ENCODE measurements at places on chromosomes 3 and 15. TPM values are rescaled to one million over a fixed set of nuclear protein-coding genes. Genes with fewer than 3 reads are reported as not detected.

DNA sequence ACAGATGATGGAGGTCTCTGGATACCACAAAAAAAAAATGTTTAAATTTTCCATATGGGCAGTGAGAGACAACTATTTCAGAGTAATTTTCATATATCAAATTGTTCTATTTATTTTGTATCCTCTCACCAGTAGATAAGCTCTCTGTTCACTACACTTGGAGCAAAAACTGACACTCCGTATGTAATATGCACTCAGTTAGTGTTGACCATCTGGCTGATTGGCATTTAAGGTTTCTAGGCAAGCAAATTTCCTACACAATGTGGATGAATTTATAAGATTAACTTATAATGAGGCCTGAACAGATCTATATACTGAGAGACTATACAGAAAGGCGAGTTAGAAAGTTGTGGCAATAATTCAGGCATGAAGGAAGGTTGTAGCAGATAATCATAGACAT is 836.5 kb upstream of the SEMA6D start:
- DNase-seq = no peak

- no peak for DNase-seq
These were observed 158.7 kb downstream of the APBA2 start for GRCh38 chr15:29044503-29044901.

DNA sequence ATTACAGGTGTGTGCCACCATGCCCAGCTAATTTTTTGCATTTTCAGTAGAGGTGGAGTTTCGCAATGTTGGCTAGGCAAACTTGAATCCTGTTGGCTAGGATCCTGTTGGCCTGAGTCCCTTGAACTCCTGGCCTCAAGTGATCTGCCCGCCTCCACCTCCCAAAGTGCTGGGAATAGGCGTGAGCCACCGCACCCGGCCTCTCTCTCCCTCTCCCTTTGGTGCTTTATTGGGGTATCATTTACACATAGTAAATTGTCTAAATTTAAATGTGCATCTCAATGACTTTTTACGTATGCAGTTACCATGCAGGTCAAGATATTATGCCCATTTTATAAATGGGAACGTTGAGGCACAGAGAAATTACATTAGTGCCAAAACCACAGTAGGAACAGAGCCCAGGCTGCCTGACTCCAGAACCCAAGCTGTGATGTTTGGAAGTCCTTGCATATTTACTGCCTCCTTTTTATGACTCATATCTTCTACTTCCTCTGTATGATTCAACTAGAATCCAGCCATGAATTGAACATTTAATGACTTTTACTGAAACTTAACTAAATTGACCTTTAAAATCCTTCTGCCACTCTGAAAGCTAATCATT is 34.0 kb upstream of the RPP14 start:
- DNase-seq = peak; percentile 82

- peak; percentile 78 for DNase-seq
These were observed 2.3 kb upstream of the FEM1B start for GRCh38 chr15:68275165-68275746.

DNA sequence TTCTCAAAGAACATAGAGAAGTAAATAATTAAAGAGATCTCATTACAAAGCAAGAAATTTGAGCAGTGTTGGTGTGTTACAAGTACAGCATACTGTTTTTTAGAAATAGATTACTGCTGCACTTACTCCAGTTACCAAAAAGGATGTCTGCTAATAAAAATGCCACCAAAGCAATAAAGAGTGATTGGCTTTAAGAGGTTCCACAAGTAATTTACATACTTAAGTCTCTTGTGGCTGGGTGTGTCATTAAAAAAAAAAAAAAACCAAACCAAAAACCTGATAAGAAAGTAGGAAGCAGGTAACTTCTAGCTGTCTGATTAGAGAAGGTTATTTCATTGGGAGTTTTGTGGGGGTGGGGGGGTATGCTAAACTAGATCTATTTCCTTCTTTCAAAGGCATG is 15.2 kb downstream of the RAB11A start:
- no peak for DNase-seq

Gene SLC22A14
- not detected for total RNA-seq

Gene CD276
- 85.6 TPM for total RNA-seq

Gene CORO2B
- total RNA-seq = 0.66 TPM

Gene IGDCC3
- not detected for total RNA-seq

Gene MAP1A
- total RNA-seq = 1.0 TPM

Gene SLC28A2
- total RNA-seq = not detected

Gene CIDEC
- not detected for total RNA-seq

Data from PC-3 (cell line).